NT2/D1 (cell line): ENCODE measurements at places on chromosomes 3 and 15.

DNA sequence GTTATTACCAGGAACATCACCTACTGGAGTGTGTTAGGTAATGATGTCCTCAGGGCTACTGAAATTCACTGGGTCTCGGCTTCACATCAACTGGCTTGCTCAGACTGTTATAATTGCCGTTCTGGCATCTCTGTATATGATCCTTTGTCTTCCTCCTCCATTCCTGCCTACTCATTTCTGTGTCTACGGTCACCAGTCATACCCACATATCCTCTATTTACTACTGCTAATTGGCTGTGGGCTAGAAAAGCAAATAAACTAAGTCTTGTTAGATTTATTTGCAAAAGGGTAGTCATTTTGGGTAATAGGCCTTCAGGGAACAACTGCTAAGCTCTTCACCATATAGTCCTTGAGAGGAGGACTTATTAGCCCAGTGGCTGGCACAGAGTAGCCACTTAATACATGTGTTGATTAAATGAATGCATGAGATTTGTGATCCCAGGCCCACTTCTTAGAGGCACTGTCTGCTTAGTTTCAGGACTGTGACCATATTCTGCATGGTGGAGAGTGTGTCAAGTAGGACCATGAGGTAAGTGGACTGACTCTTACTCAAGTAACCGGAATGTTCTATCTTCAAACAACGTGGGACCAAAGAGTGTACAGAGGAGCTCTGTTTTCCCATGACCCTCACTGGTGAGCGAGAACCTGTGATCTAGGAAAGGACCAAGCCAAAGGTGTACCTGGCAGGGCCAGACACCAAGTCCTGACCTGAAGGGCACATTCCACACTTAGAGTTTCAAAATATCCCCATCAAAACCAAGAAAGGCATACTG, 13.2 kb downstream of the ZDHHC3 start:
- DNase-seq: no peak

DNA sequence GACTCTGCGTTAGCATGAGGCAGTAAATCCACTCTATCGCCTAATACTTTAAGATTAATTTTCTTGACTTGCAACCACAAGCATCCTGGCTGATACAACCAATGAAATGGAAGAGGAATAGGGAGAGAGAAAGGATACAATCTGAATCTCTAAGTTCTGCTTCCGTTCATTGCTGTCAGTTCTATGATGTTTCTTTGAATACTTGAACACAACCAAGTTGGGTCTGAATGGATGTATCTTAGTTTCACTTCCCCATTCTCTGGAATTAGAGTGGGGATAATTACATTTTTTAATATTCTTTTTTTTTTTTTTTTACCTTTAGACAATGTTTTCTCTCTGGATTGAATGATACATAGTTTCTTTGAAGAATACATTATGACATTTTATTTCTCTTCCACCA, 22.9 kb downstream of the PDE8A start:
- no peak for DNase-seq

GRCh38 chr3:25505581-25505980, 77.5 kb downstream of the RARB start:
- no peak for DNase-seq

- no peak for DNase-seq
Observed at GRCh38 chr15:78426300-78426699, 11.7 kb upstream of the IREB2 start.

- DNase-seq: no peak
Observed at GRCh38 chr15:67133738-67134066, 68.3 kb downstream of the SMAD3 start.

GRCh38 chr3:182947888-182948287, 32.5 kb downstream of the DCUN1D1 start:
- DNase-seq: no peak

DNA sequence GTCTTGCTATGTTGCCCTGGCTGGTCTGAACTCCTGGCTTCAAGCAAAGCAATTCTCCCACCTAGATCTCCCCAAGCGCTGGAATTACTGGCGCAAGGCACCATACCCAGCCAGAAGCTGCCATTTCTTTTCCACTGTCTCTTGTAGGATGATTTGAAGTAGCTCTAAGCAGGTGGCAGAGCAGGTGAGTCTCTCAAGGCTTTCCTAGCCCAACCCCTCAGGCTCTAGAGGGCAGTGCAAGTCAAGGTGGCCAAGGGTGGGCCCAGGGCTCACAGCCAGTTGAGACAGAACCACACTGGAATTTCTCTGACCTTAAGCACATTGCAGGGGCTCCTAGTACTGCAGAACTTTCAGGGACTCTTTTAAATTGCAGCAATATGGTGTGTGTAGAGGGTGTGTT, 15.6 kb upstream of the DAG1 start:
- DNase-seq: no peak

- DNase-seq: no peak
Observed at GRCh38 chr3:175246234-175246633, 387.1 kb downstream of the NAALADL2 start.

DNA sequence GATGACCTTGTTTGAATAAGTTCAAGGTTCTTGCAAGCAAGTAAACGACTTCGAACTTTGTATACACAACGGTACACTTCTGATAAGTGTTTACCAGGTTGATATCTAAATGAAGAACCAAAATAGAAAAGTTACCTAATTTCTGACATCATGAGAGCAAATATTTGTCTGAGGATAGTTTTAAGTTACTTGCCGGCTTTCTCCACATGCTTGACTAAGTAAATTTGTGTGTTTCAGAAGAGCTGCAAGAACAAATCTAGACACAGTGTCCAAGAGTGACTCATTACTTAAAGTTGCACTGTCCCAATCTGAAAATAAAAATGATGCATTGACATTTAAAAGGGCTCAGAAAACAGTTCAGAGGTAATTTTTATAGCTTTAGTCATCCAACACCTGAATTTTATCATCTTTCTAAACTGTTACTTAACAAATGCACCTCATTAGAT, 115.1 kb downstream of the HERC1 start:
- no peak for DNase-seq

- no peak for DNase-seq
Observed at GRCh38 chr15:52428297-52428696, 100.4 kb downstream of the MYO5A start.

GRCh38 chr3:55617385-55617784, 130.3 kb upstream of the WNT5A start:
- no peak for DNase-seq

- no peak for DNase-seq
Observed at GRCh38 chr3:68731921-68732320, 200.4 kb downstream of the TAFA4 start.

GRCh38 chr15:93298901-93299300, 209.9 kb upstream of the RGMA start:
- DNase-seq: no peak

DNA sequence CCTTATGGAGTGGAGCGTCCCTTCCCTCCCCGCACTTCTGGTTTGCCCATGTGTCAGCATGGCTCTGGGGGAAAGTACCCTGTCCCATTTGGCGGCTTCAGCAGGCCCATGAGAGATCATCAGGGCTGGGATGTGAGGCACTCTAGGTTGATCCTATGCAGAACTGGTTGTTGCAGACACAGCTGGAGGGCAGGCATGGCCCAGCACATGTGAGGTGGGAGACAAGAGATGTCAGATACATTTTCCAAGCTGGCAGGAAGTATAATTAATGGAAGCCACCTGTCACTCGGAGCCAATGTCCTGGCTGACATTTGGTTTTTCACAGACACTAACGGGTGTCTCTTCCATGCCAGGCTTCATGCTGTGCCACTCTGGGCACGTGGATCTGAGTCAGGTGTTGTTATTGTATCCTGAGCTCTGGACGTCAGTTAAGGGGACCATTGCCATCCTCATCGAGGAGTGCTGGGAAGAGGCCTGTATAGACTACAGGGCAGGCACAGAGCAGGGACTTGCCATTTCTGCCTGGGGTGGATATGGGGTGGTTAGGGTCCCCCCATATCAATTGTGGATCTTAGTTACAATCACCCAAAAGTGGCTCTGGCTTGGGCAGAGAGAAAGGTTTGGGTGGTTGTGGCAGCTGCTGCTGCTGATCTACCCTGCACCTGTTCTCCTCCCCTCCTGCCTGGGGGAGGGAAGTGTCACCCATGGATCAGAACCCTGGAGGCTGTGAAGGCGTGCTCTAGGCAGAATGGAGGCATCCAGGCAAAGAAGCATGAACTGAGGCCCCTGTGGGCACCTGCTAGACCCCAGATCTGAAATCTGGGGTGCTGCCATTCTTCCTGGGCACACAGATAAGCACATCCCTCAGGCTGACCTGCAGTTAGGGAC, 140.7 kb downstream of the FBLN2 start:
- DNase-seq: no peak

DNA sequence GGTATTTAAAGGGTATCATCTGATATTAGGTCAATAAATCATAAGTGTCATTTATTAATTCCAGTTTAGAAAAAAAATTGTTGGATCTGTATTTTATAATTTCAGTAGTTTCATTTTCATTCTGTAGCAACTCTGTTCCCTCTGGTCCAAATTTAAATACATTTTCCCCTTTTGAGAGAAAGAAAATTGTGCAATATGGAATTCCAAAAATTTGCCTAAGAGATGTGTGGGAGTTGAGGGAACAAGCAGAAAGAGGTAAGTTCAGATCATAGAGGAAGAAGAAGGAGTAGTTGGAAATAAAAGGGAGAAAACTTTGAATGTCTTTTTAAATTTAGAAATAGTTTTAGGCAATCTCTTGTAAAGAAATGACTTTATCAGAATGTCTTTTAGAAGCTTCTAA, 48.9 kb upstream of the MME start:
- DNase-seq: no peak

DNA sequence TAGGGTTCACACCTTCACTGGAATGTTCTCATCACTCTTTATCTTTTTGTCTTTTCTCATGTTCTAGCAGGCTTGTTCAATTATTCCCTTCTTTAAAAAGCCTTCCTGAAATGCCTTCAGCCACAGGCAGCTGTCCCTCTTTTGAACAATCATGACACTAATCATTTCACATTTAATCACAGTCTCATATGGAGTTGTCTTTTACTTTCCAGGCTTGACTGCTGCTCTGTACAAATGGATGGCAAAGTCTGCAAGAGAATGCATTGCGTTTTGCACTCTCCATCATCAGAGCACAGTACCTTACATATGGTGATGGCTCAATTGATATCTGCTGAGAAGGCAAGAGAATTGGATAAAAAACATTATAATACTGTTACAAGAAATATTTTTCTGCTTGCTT, 529.8 kb downstream of the DIPK2A start:
- DNase-seq: no peak

- no peak for DNase-seq
Observed at GRCh38 chr3:74003734-74004133, 379.0 kb upstream of the PDZRN3 start.

- no peak for DNase-seq
Observed at GRCh38 chr3:14242490-14243311, 64.1 kb downstream of the LSM3 start.

DNA sequence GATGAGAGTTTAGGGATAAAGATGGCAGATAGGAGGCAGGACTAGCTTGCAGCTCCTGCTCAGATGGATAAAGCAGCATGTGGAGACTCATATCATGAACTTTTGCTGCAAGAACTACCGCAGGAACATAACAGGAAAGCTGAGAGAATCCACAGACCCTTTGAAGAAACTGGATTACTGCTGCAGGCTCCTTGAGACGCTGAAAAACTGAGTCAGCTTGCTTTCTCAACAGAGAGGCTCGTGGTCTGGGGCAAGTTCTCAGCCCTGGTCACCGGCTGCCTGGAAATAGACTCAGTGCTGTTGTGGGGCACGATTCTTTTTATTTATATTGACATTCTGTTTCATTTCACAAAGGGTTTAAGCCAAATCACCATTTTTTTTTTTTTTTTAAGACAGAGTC, 28.8 kb upstream of the TRIM59 start:
- no peak for DNase-seq

- DNase-seq: no peak
Observed at GRCh38 chr15:63473007-63473748, 31.2 kb upstream of the USP3 start.

DNA sequence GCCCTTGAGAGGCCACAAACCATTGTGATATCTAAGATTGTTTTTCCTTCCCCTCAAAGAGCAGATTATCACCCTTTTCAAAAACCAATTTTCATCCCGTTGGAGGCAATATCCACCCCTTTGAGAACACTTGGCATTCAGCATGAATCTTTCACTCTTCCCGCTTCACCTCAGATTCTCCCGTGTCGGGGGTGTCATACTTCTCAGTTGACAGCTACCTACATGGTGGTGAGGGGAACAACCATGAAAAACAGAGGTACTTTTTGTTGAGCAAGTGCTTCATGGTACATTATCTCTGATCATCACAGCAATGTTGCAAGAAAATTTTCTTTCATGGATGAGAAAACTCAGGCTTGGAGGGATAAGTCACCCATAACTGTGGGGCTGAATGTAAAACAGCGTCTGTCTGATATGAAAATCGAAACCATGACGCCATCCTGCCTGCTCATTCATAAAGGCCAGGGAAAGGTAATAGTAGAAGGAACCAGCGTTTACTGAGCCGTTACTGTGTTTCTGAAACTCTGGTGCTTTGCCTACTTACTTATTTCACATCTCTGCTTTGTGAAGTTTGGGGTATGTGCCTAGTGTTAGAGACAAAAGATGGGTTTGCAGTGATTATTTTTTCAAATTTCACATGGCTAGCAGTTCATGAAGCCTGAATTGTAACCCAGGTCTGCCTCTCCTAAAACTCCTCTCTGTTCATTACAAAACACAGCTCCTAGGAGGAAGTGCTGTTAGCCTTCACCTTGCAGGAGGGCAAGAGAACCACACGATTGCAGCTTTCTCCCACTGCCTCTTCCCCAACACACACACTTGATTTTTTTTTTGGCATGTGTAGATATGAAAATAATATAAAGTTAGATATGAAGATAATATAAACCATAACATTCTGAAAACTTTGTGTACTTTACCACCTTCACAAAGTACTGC, 35.4 kb downstream of the SV2B start:
- DNase-seq: no peak
